ENCODE measurements at places on chromosomes 4 and X. TPM values are rescaled to one million over a fixed set of nuclear protein-coding genes. Genes with fewer than 3 reads are reported as not detected.

DNA sequence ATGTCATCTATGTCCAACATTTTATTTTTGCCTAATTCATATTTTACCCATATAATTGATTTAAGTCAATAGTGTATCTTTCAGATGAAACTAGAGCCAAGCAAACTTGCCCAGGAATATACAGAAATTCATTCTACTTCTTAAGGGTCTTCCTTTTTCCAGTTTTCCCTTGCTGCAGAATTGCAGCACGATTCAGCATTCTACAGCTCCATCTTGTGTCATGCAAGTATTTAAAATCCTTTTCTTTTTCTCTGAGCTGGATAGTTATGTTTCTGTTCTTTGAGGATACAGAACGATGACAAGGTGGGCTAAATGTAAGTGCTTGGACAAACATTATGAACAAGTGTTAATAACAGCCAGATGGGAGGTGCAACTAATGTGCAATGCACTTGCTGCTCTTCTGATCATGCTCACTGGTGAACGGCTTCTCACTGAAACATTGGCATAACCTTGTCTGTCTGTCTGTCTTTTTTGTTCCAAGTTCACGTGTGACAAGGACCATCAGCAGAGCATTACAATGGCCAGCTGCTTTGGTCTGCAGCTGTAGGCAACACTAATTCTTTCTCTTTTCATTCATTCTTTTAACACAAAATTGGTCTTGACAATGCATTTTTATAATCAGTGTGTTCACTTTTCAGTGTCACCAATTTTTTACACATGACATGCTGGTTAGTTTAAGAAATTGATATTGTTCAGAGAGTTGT, 1821.7 kb downstream of the ARAP2 start:
- no peak for DNase-seq

DNA sequence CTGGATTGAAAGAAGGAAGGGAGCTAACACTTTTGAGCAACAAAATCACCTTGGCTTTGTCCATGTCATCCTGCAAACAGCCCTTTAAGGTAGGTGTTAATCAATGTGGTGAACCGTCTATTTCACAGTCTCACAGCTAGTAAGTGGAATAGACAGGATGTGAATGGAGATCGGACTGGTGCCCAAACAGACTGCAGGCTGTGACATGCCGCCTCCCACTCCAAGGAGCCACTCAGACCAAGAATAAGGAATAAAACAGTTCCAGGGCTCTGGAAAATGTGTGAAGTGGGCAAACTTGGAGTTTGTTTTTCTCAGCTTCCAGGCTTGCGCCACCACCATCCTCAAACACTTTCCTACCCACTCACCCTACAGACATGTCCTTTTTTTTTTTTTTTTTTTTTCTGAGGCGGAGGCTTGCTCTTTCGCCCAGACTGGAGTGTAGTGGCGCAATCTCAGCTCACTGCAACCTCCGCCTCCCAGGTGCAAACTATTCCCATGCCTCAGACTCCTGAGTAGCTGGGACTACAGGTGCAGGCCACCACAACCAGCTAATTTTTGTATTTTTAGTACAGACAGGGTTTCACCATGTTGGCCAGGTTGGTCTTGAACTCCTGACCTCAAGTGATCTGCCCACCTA, 57.7 kb upstream of the SEC24B start:
- DNase-seq = no peak

DNA sequence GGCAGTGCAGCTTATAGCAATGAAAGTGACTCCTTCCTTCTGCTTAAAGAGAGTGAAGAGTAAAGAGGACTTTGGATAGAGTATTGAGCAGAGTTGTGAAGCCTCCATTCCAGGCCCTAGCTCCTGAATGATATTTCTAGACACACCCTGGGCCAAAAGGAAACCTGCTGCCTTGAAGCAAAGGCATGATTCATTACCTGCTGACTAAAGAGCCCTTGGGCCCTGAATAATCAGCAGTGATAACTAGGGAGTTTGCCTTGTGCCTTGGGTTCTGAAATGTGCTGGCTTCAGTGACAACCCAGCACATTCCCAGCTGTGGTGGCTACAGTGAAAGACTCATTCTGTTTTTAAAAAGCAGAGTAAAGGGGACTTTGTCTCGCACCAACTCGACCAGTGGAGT, 49.2 kb downstream of the STPG2 start:
- DNase-seq = no peak

DNA sequence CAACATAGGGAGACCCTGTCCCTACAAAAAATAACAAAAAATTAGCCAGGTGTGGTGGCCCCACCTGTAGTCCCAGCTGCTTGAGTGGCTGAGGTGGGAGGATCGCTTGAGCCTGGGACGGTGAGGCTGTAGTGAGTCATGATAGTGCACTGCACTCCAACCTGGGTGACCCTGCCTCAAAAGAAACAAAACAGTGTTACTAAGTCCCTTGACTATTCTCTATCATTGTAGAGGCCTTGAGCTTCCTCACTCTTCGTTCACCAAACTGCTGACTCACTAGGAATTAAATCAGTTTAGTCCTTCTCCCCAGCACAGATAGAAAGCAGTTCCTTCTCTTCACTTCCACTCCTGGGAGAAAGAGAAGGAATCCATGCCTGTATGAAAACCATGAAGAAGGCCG, 14.5 kb downstream of the CDS1 start:
- DNase-seq = no peak

DNA sequence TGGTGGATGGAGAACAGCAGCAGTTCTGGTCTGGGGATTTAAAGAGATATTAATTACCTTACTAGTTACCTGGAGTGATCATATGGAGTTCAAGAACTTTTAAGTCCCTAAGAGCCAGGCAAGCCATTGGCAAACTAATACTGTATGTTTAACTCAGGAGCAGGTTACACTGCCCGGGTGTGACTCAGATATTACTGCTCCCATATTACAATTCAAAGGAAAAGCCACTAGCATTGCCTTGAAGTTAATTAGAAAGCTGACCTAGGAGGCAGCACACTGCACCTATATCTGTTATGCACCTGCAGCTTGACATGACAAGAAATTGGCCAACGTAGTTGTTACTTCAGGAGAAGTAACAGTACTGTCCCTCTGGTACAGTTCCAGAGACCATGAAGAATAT, 47.2 kb downstream of the GRK4 start:
- no peak for DNase-seq

DNA sequence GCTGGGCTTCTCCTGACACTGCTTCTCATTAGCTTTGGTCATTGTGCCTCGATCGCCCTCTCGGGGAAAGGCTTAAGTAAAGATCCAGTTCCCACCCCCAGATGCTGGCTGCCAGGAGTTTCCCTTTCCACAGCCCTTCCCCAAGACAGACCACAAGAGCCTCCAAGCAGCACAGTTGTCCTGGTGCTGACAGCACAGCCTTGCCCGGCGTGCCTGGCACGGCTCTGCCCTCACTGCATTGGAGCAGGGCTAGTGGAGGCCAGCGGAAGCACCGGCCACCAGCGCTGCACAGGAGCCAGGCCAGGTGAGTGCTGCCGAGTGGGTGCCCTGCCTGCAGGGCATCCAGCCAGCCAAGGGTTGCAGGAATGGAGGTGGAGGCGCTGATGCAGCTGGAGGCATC, 9.7 kb upstream of the MSANTD1 start:
- no peak for DNase-seq

DNA sequence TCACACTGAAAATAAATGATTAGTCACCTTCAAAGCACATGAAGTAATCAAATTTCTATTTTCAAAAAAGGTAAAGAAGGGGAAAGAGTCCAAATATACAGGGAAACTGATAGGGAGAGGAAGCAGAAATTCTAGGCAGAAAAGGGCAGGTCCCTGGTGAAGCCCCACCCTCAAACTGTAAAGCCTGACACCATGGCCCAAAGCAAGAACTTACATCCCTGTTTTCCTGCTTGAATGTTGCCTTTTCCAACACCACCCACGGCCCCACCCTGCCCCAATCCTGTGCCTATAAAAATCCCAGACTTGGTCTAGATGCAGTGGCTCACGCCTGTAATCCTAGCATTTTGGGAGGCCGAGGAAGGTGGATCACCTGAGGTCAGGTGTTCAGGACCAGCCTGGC, 361.8 kb downstream of the PPP3CA start:
- no peak for DNase-seq

- no peak for DNase-seq
These were observed 388.9 kb downstream of the SPRY1 start for GRCh38 chr4:123785538-123785937.

DNA sequence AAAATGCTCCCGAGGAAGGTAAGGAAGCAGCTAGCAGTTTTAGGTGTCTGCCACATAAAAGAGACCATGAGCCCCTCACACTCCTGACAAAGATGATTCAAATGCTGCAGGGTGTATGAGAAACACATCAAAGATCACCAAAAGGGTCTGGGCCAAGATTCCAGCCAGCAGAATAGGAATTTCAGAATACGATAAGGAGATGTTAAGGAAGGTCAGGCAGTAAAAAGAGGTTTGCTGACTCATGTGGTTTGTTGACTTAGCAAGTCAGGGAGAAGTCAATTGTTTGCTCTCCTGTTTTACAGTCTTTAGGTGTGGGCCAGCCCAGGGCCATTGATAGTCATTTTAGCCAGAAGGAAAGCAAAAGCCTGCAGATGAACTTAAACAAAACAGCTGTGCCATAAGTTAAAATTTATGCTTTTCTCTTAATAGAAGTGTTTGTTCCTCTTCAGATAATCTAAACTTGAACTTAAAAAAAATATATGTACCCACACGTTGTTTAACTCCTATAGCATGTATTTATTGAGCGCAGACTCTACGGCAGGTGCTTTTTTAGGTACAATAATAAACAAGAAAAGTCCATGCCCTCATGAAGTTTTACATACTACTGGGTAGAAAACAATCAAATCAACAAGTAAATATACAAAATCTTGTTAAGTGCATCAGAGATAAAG, 115.6 kb downstream of the CAMK2D start:
- DNase-seq = no peak

Gene GAR1
- 1.6 TPM for total RNA-seq

Gene STAP1
- 1.3 TPM for total RNA-seq
